ENCODE measurements at places on chromosomes 11 and 22.

GRCh38 chr11:25625094-25625493 is 706.8 kb upstream of the ANO3 start:
- no peak for DNase-seq

- no peak for DNase-seq
Measured at GRCh38 chr11:69173925-69174581, 18.3 kb downstream of the SMIM38 start.

GRCh38 chr11:60130496-60130895 is 42.0 kb downstream of the MS4A2 start:
- DNase-seq = peak; percentile 41

DNA sequence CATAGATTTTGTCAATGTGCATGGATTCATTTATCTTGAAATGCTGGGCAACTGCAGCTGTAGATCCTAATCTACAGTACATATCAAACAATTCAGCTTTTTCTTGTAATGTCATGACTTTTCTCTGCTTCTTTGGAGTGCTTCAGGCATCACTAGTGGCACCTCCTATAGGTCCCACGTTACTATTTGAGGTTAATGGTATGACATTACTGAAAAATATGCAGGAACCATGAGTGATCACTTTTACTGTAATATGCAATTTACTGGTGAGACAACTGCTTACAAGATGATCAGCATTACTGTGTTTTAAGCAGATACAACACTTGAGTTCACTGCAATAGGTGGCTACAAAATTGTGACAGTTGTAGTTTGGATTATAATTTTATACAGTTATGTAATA is 3.0 kb downstream of the CENATAC start:
- DNase-seq = no peak

- DNase-seq = no peak
Measured at GRCh38 chr11:41479179-41479578, 19.7 kb upstream of the LRRC4C start.

- peak; percentile 85 for DNase-seq
Measured at GRCh38 chr22:46367707-46368191, 32.2 kb downstream of the TRMU start.

DNA sequence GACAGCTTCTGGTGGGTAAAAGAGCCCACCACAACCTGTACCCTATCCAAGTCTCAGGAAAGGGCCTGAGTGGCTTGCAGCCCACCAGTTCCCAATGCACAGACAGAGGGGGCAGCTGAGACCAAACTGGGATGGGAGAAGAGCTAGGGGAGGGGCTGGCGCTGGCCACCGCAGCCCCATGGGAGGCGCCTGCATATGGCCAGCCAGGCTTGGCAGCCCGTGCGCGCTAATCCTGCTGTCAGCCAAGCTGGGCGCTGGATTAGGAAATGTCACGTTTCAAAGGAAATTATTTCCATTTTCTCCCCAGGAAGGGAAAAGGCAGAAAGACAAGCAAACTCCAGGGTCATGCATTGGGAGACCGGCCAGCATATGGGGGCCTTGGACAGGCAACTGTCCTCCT is 236.8 kb downstream of the BUD13 start:
- no peak for DNase-seq

- DNase-seq = peak; percentile 36
Measured at GRCh38 chr11:14270690-14271542, 88.1 kb downstream of the RRAS2 start.

- peak; percentile 33 for DNase-seq
Measured at GRCh38 chr11:77113382-77114088, 10.9 kb downstream of the OMP start.

DNA sequence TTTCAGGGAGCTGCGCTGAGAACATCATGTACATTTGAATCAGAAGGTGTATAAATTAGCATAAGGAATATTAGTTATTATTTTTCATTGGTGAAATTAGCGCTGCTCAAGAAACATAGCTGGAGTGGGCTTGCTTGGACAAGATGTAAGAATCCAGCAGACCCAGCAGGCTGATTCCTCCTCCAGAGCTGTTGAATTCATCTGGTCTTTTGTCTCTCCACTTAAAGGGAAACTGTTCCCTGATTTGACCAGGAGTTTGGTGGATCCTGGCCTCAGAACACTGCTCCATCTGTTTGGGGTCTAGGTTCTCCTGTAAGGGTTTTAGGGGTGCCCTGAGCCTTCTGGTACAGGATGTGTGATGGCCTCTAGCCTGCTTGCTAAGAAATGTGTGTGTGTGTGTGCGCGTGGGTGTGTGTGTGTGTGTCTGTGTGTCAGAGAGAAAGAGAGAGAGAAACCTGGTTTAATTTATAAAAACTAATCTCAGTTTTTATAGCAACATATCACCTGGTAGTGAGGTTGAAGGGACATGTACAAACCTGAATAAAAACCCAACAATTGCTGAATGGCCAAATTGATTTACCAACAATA is 8.3 kb upstream of the SORL1 start:
- DNase-seq = no peak

GRCh38 chr11:107564877-107565218 is 687 bp downstream of the ALKBH8 start:
- no peak for DNase-seq

- DNase-seq = no peak
Measured at GRCh38 chr22:16955678-16956210, 52.3 kb downstream of the GAB4 start.

GRCh38 chr11:59135648-59136461 is 6.8 kb upstream of the FAM111A start:
- peak; percentile 80 for DNase-seq
